ENCODE measurements at places on chromosomes 1 and 21.

- DNase-seq, result no peak
Measured at GRCh38 chr1:43781574-43781973, 74.2 kb downstream of the ST3GAL3 start.

- DNase-seq, result no peak
Measured at GRCh38 chr1:246364415-246364941, 142.6 kb downstream of the SMYD3 start.

- DNase-seq, result no peak
Measured at GRCh38 chr1:176110203-176110602, 96.9 kb downstream of the COP1 start.

DNA sequence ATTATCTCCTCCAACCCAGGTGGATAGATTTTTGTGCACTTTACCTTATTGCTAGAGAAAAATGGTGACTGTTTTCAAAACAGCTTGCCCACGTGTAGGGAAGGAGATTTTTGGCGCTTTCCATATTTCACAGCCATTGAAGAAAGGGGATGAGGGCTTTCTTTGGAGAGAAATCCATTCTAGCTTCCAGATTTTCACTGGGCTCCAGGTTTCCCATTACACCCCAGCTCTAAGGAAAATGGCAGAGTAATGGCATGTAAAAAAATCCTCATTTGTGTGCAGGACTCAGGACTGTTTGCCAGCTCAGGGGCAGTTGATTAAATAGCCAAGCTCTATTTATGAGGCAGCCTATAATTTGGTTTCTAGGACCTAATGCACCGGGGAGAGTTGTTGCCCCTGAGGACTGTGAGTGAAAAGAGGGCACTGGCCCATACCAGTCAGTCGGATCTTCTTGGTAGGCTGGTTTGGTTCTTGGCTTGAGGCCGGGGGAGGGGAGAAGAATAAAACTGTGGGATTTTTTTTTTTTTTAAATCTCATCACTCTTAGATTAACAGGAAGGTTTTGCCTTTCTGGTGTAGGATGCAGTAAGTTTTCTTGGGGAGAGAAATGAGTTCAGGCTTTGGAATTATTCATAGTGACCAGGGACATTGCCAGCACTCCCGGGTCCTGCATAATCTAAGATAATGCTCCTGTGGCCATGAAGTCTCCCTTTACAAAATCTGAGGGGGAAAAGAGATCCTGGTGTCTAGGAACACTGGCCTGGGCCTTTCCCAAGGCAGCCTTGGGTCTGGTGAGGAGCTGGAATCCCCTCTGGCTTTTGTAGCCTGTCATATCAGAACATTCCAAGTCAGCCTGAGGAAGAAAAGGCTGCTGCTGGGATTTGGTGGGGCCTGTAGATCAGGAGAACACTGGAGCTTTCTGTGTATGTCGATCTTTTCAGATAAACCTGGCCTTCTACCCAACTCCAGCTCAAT, 1.9 kb upstream of the ARID1A start:
- no peak for DNase-seq

GRCh38 chr21:35007348-35007747, 41.8 kb downstream of the RUNX1 start:
- DNase-seq, result no peak

GRCh38 chr21:42465008-42465802, 30.8 kb downstream of the RSPH1 start:
- DNase-seq, result no peak

DNA sequence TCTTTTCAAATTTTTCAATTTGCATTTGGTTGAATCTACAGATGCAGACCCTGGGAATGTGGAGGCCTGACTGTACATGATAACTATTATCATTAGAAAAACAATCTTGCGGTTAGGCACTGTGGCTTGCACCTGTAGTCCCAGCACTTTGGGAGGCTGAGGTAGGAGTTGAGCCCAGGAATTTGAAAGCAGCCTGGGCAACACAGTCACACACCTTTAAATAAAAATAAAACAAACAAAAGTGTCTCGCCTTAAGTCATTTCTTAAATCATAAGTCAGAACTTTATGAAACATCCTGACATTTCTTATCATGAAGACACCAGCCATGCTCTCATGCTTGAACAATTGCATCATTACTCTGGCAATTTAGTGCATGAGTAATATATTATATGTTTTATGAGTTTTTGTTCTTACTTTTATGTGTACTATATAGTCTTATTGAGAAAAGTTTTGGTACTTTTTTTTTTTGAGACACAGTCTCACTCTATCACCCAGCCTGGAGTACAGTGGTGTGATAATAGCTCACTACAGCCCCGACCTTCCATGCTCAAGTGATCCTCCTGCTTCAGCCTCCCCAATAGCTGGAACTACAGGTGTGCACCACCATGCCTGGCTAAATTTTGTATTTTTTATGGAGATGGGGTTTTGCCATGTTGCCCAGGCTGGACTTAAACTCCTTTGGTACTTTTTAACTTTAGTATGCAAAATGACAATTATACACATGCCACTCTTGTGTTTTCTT, 7.8 kb downstream of the TBX19 start:
- no peak for DNase-seq

- DNase-seq, result no peak
Measured at GRCh38 chr1:48966583-48966982, 189.9 kb upstream of the BEND5 start.

DNA sequence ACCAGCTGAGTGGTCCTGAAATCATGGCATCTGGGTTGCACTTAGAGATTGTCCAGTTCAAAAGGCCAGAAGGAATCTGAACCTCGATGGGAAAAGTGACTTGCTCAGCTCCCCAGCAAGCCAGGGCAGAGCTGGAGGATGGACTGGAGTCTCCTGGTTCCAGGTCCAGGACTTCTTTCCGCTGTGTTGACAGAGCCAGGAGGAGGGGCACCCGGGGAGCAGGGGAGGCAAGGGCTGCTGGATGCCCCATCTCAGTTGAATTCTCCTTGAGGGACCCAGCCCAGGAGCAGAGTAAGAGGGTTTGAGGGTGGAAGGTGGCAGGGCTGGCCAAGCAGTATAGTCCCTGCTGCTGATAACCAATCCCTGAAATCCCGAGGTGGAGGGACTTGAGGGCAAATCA, 2.4 kb upstream of the ALPL start:
- DNase-seq, result no peak

- peak; percentile 31 for DNase-seq
Measured at GRCh38 chr1:67134695-67135094, at the start of gene C1orf141. TSS of gene C1orf141 (minus strand) at chr1:67134970. CDS start at chr1:67127240, 7,730 bp downstream.

- DNase-seq, result no peak
Measured at GRCh38 chr1:56881417-56881816, 26.8 kb downstream of the C8A start.

Measured in urinary bladder (tissue), 4 donors.